ENCODE measurements at places on chromosomes 11 and 22.

GRCh38 chr11:6377902-6378639 is 12.2 kb upstream of the SMPD1 start:
- no peak for DNase-seq

GRCh38 chr11:25449091-25449490 is 882.8 kb upstream of the ANO3 start:
- DNase-seq, result peak; percentile 1

- DNase-seq, result no peak
Observed at GRCh38 chr11:100356035-100356434, 331.1 kb upstream of the ARHGAP42 start.

- DNase-seq, result no peak
Observed at GRCh38 chr11:43498561-43498960, 139.8 kb downstream of the TTC17 start.

DNA sequence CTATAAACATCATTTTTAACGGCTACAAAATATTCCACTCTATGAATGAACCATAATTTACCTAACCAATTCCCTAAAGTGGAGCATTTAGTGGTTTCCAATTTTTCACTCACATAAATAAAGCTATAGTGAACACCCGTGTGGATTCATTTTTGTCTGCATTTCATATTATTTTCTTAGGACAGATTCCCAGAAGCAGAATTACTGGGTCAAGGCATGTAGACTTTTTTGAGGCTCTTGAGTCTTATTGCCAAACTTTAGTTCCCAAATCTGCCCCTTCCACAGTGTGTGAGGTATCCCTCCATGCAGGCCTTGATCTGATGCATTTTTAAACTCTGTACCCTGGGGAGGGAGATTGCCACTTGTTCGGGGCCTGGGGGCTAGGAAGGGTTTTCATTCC is 198.2 kb downstream of the TENM4 start:
- peak; percentile 46 for DNase-seq

GRCh38 chr11:2940147-2940920 is 11.1 kb upstream of the PHLDA2 start:
- DNase-seq, result no peak

- peak; percentile 61 for DNase-seq
Observed at GRCh38 chr11:121194731-121195596, 93.9 kb downstream of the TECTA start.

DNA sequence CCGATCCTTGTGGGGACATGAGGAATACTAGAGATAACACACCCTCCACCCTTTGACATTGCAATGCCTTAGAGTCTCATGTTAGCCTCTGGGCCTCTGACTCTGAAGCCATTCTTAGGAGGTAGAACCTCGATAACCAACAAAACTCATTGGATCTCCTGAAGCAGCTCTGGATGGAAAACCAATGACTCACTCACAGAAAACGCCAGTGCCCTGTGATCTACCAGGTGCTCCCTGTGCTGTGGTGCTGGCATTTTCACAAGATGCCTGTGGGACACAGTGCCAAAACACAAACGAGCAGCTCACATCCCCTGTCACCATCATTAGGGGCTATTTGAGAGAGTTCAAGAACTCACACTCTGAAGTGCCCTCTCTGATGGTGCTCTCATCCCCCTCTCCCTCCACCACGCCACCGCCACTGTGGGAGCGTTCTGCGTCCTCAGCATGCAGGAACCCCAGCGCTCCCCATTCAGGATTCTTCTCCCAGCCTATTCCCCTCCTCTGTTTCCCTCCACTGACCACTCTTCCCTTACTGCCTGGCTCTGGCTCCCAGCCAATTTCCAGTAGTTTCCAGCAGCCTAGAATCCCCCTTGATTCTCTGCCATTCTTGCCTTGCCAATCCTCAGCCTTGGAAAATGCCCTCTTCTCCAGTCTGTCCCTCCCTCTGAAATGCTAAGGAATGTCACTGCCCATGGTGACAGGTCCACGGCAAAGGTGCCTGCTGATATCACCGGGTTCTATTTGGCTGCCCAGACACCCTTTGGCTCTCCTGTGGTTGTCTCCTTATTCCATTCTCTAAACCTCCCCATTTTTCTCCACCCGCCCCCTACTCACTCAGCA is 4.7 kb upstream of the POLD4 start:
- DNase-seq, result no peak

DNA sequence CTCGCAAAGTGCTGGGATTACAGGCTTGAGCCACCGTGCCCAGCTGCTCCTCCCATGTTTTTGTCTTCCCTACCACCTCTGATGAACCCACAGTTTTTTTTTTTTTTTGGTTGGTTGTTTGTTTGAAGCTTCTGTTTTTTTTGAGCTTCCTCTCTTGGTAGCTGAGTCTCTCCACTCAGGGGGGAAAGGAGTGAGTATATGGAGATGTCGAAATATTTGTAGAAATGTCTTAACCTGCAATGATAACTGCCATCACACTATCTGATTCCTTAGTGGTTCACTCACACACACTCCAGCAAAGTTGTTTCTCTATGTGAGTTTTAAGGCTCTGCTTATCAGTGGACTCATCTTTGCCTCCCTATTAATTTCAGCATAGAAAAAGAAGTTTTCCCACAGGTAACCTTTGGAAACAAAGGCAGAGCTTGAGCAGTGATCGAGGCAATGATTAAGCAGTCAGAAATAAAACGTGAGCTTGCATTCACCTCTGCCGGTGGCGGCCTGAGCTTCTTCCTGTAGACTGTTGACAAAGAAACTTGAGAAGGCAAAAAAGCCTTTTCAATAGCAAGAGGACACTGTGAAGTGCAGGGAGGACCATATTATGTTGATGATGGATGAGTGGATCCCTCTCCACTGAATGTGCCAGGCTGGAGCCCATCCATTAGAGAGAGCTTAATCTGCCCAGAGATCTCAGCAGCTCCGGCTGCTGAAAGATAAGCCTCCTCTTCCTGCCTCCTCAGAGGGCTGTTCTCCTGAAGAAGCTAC is 29.0 kb upstream of the RASSF10 start:
- DNase-seq, result no peak

- no peak for DNase-seq
Observed at GRCh38 chr11:334264-334994, 13.8 kb upstream of the IFITM3 start.

GRCh38 chr11:14254533-14255237 is 104.3 kb downstream of the RRAS2 start:
- no peak for DNase-seq

DNA sequence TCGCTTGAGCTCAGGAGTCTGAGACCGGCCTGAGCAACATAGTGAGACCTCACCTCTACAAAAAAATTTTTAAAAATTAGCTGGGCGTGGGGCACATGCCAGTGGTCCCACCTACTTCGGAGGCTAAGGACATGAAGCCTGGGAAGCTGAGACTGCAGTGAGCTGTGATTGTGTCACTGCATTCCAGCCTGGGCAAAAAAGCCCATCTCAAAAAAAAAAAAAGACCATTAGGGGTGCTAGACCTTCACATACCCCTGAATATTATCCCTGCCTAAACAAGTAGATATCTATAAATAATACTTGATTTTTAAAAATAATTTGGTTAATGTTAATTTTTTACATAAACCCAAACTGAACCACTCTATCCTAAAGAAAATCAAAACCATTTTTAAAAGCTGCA is 24.2 kb downstream of the NUP98 start:
- no peak for DNase-seq

DNA sequence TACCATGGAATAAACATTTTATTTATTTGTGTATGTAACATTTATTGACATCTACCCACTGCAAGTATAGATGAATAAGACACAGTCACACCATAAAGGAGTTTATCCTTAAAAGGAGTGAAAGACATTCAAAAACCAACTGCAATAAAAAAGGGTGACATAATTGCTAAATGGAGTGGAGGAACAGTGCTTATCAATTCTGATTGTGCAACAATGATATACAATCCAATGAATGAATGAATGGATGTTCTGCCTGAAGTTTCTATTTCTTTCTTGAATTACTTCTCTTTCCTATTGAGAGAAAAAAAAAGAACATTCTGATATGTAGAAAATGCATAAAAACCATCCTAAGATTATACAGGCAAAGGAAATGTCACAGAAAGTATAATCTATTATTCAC is 10.0 kb downstream of the MMP7 start:
- DNase-seq, result no peak

- DNase-seq, result peak; percentile 18
Observed at GRCh38 chr11:27770576-27770975, 70.3 kb upstream of the BDNF start.

DNA sequence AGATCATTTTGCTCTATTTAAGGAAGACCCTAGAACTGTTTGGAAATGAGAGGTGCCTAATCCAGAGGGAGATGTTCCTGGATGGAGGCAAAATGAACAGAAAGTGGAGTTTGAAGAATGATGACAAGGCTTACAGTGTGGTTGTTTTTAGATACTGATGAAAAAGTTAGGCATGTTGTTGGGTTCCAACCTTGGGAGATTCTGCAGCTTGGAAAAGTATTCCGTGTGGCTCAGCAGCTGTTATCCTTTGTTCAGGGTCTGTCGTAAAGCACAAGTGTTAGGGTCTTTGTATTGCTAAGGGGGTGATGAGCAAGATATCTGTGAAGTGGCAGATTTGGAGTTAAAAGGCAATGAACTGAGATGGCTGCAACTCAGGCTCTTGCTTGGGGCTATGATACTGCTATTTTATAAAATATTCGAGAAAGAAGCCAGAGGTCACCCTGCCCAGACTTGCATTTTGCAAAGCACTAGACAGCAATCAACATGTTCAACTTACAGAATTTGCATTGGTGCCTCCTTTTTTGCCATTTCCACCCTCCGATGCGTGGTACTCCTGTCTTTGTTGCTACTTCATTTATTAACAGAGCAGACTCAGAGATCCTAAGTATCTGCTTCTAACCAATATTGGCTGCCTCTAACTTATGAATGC is 45.3 kb upstream of the POGLUT3 start:
- DNase-seq, result no peak

DNA sequence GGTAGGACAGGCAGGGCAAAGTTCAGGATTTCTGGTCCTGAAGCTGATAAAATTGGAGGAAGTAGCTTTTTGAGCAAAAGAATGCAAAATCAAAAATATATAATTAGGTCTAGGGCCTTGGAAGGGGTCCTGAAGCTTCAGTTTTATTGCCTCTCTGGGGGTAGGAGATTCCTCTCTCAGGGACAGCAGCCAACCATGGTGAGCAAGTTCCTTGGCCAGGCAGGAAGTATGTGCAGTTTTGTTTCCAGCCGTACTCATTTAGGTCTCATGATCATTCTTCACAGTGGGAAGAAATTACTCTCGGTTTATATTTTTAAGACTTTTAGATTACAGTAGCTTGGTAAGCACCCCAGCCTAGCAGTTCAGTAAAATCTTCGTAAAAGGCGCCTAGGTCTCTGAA is 2.9 kb upstream of the RAB38 start:
- peak; percentile 36 for DNase-seq

DNA sequence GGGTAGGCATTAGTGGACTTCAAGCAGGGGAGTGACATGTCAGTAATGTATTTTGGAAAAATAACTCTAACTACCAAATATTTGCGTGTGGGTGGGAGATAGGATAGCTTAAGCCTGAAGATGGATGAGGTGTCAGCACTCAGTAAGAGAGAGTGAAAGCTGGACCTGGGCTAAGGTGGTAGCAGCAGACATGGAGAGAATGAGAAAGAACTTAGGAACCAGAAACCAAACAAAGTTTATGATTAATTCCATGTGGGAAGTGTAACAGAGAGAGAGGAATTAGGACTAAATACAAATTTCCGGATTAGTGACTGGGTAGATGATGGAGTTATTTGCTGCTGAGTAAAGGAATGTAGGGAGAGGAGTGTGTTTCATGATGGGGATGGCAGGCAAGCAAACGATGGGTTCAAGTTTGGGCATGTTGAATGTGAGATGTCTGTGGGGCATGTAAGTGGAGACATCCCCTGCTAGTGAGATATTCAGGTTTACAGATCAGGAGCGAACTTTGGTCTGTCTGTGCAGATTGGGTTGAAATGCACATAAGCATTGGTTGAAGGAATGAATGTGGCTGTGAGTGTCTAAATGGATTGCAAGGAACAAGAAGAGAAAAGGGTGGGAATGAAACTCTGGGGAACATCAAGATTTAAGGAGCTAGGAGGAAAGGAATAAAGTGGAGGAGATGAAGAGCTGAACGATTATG is 185.6 kb upstream of the MTMR2 start:
- peak; percentile 55 for DNase-seq

GRCh38 chr11:96990914-96991313 is 601.1 kb downstream of the JRKL start:
- DNase-seq, result no peak

DNA sequence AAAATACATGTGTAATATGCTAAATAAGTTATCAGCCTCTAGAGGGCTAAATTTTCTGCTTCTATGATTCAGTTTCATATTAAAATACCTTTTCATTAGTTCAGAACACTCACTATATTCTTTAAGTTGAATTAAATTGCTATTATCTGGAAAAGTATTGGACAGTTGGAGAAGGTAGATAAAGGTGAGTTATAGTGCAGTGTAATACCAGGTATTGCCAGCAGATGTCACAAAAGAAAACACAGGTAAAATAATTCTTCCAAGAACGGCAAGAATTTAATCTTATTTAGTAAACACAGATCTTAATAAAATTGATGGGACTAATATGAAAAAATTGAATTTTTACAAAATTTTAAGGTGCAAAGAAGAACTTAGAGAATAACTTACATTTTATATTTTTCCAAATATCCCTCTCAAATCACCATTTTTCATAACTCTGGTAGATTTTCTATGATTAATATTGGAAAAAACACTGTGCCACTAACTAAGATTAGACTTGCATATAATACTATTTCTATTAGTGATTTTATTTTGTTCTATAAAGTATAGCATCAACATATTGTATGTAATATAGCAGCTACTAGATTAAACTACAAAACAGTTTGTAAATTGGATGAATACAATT is 1.7 kb upstream of the LRRC4C start:
- DNase-seq, result no peak

- no peak for DNase-seq
Observed at GRCh38 chr22:39515266-39516050, 4.9 kb upstream of the ATF4 start.

GRCh38 chr11:11039208-11039965 is 181.5 kb upstream of the ZBED5 start:
- DNase-seq, result no peak

DNA sequence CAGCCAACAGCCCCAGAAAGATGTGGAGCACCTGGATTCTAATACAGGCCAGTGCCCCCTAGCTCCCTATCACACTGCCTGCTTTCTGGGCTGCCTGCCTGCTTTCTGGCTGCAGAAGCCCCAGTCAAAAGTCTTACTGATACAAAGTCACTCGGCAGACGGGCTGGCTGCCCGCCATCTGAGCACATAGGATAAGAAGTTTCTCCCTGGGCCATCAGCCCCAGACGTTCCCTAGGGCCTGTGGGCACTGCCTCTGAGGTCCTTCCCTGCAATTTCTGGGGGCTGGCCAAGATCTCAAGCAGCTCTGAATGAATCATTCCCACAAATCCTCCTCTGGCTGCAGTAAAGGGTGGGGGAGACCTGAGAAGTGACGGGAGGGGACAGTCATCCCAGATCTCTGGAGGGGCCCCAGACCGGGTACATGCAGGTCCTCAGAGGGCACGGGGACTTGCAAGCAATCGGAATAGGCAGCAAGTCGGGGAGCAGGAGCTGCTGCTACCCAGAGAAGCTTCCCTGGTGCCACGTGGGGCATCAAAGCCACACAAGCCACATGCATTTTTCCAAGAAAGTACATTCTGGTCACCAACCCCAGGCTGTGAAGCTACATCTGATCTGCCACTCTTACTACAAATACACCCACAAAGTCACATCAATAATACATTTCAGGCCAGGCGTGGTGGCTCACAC is 4.7 kb downstream of the TPST2 start:
- peak; percentile 90 for DNase-seq
